ENCODE measurements at places on chromosomes 5 and 9.

GRCh38 chr5:67166460-67167285 is 29.9 kb downstream of the CD180 start:
- DNase-seq = no peak

- no peak for DNase-seq
Measured at GRCh38 chr5:117856713-117857112, 1131.6 kb downstream of the DTWD2 start.

- no peak for DNase-seq
Measured at GRCh38 chr5:133741396-133741795, 129.1 kb upstream of the FSTL4 start.

DNA sequence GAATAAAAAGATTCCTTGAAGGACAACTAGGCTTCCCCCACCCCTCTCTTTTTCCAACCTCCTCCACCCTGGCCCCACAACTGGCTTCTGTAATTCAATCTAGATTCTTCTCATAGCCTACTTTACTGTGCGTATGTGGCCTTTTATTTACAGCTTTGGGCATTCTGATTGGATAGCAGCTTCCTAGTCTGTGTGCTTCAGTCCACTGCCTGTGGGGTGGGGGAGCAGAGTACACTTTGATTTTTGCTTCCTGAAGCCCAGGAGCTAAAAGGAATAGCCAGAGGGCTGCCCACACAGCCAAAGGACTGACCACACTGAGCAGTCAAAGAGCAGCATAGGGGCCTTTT is 30.4 kb downstream of the RUSC2 start:
- DNase-seq = no peak

GRCh38 chr9:93452710-93453046 is 703 bp downstream of the FAM120AOS start:
- no peak for DNase-seq

GRCh38 chr9:130195638-130196037 is 23.4 kb downstream of the NCS1 start:
- no peak for DNase-seq

DNA sequence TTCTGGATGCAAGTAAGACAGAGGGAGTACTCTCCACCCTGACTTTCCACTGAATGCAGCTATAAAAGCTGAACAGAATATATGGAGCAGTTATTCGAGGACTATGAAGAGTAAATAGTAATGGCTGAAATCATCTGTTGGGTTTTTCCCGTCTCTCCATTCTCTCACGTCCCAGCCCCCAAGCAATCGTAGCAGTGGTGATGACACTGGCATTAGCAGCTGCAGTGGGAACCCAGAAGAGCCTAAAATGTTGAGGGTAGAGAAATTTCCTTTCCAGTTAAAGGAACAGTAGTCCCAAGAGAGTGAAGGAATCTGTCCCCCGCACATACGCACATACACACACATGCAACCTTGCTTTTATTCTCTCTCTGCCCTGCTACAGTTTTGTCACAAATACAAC is 33.2 kb downstream of the MED27 start:
- no peak for DNase-seq

DNA sequence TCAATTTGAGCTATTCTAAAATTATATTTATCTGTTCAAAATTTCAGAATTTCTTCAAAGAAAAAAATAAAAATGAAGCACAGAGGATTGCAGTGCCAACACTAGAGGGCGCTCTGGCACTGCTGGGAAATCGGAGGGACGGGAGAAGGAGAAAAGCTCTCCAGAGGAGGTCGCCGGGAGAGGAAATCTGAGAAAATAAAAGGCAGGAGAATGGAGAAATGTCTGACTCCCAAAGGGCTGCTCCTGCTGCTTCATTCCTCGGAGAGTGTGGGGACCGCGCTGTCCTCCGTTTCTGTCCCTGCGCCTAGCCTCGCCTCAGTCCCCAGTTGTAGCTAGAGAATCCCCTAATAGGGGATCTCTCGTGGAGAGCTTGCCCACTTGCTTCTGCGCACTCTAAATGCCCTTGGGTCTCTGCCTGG is 40.0 kb upstream of the ARSB start:
- DNase-seq = peak; percentile 41

DNA sequence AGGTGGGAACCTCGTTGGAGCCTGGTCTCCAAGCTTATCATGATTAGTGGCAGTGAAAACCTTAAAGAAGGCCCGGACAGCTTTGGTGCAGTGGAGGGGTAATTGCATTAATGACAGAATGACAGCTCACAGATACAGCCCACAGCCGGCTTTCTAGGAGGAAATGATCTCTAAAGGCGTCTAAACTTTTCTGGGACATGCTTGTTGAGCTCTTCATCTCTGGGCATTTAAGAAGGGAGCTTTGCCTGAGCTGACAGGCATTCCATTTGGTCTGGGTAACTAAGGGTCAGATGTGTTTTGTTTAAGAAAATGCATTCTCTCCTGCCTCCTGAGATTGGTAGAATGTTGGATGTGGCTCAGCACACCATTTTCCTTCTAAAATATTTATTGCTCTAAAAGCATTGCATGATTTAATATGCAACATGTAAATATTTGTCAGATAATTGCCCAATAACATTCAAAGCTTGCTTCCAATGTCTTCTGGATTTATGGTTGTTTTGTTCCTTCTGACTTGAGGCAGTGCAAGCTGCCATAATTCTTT is 4.0 kb downstream of the ANKRD33B start:
- DNase-seq = peak; percentile 59

GRCh38 chr5:157282150-157282549 is 16.2 kb downstream of the CYFIP2 start:
- DNase-seq = no peak

GRCh38 chr5:78776637-78777036 is 128.1 kb upstream of the LHFPL2 start:
- no peak for DNase-seq
